ENCODE measurements at places on chromosomes 6 and 20.
A peak's percentile ranks its signal among the peaks of the same experiment; 100 is the strongest.

- peak; percentile 55 for DNase-seq
Observed at GRCh38 chr6:69784595-69785377, 12.0 kb downstream of the LMBRD1 start.

DNA sequence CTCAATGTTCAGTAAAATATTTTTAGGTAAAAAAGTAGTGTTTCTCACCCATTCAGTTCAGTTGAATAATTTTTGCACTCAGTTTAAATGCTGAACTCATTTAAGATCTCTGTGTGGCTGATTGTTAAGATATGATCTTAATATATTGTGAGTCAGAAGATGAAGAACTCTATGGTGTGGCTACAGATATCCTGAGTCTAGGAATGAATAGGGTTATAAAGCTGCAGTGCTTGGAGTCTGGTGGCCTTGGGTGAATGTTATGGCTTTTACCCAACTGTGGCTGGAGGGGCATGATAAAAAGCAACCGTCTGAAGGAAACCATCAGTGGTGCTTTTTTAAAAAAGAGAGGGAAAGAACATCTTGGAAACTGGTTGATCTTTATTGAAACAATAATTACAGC is 65.9 kb downstream of the CCN2 start:
- DNase-seq, result no peak

GRCh38 chr6:158270389-158271127 is 41.7 kb upstream of the TULP4 start:
- DNase-seq, result no peak

- DNase-seq, result peak; percentile 92
Observed at GRCh38 chr6:26097268-26097875, 10.1 kb downstream of the HFE start.

GRCh38 chr6:102525336-102525735 is 1131.8 kb downstream of the GRIK2 start:
- no peak for DNase-seq

DNA sequence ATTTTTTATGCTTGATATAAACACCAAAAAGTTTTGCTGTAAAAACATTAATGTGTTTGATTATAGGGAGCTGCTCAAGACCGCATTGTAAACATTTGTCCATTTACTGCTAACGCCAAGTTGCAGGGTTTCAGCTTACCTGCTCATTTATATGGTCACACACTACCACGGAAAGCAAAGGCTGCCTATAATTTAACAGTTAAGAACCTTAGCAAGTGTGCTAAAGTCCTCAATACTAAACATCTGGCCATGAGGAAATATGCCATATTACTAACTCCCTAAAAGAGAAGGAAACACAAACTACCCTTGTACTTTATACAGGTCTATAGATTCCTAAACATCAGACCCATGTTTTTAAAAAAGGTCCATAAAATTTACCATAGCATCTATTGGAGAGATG is 129.5 kb downstream of the ASCC3 start:
- no peak for DNase-seq

- DNase-seq, result no peak
Observed at GRCh38 chr6:161439093-161439492, 165.2 kb upstream of the AGPAT4 start.

DNA sequence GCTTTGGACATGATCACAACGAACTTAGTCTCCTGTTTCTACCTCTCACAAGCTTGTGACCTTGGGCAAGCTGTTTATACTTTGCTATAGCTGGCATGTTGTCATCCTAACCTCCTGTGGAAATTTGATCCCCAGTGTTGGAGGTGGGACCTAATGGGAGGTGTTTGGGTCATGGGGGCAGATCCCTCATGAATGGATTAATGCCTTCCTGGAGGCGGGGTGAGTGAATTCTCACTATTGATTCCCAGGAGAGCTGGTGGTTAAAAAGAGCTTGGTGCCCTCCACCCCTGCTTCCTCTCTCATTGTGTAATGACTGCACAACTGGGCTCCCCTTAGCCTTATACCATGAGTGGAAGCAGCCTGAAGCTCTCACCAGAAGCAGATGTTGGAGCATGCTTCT is 228.9 kb downstream of the HIVEP2 start:
- no peak for DNase-seq

GRCh38 chr20:24985802-24986201 is 6.7 kb downstream of the APMAP start:
- DNase-seq, result no peak

DNA sequence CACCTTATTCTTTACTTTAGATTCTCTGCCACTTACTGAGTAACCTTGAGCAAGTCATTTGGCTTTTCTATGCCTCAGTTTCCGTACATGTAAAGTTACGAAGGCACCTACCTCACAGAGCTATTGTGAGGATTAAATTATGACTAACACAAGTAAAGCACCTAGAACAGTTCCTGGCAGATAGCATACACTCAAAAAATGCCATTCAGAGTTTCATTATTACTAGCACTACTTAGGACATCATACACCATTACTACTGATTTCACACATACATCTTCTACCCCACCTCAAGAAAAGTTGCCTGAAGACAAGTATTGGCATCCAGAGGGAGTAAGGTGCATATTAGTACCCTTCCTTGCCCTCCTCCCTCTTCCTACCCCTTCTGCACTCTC is 107.8 kb downstream of the OGFRL1 start:
- no peak for DNase-seq

DNA sequence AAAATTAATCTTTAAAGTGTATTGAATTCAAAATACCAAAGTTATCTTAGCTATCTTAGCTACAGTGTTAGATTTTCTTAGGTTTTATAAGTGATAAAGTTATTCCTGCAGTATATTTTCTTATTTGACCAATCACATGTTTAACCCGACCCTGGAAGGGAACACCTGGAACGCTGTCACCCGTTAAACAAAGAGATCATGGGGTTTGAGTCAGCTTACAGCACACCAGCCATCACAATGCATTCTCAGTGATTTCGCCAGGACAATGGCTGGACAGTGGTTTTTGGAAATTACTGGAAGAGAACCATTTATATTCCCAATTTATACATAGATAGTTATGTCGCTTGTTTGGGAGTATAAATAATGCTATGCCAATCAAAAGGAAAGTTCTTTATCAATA is 10.5 kb downstream of the C6orf118 start:
- DNase-seq, result no peak

DNA sequence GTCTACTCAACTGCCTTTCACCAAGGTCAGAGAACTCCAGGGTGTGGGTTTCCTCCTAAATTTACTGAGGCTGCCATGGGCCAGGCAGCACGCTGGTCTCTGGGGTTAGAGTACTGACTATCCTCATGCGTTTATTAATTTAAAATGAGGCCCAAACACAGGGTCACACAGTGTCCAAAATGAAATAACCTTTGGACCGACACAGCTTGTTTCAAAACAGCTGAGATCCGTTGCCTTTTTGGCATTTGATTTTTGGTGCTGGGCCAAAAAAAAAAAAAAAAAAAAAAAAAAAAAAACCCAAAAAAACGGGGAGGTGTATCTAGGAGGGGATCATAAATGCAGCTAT is 14.6 kb upstream of the TOX2 start:
- no peak for DNase-seq

GRCh38 chr6:142378138-142378875 is 76.5 kb downstream of the ADGRG6 start:
- peak; percentile 56 for DNase-seq

GRCh38 chr20:53937929-53938367 is 132.4 kb downstream of the BCAS1 start:
- no peak for DNase-seq

- DNase-seq, result no peak
Observed at GRCh38 chr6:122020588-122021264, 378.7 kb upstream of the HSF2 start.

DNA sequence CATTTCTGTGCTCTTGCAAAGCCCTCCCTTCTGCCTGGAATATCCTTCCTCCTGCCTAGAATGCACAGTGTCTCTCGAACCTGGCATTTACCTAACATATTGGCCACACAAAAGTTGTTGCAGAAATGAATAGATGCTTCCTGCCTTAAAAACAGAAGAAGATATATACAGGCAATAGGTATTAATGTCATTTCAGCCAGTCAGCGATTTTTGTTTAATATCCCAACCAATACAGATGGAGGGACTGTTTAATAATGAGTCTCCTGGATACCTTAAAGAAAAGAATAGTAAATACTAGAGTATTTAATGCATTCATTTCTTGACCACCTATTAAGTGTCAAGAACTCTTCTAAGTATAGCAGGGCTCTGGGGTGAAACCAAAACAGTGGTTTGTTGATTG is 70.3 kb downstream of the MBOAT1 start:
- no peak for DNase-seq

DNA sequence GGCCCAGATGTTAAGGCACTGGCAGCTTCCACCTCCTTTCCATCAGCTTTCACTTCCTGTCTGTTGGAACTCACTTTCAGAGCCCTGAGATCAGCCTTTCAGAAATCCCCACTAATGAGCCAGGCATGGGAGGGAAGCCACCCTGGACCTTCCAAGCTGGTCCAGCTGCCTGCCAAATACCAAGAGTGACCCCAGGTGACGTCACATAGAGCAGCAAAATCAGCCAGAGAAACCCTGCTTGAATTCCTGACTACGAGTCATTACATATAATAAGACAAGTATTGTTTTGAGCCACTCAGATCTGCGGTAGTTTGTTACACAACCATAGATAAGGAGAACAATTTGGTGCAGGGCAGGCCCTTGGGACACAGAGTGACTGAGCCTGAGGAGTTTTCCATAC is 556.0 kb upstream of the JAG1 start:
- DNase-seq, result no peak

DNA sequence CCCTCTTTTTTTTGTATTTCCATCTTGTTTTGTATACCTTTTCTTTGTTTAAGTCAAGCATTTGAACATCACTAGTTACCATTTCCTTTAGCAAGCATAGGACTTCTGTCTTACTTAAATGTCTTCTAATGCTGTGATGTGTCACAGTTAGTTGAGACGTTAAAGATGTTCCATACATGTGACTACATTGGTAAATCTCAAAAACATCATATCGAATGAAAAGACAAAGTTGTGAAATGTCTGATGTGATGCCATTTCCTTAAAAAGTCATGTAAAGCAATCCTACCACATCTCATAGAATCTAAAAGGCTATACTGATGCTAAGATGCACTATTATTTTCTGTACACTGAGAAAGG is 26.8 kb downstream of the SLC16A10 start:
- peak; percentile 52 for DNase-seq

DNA sequence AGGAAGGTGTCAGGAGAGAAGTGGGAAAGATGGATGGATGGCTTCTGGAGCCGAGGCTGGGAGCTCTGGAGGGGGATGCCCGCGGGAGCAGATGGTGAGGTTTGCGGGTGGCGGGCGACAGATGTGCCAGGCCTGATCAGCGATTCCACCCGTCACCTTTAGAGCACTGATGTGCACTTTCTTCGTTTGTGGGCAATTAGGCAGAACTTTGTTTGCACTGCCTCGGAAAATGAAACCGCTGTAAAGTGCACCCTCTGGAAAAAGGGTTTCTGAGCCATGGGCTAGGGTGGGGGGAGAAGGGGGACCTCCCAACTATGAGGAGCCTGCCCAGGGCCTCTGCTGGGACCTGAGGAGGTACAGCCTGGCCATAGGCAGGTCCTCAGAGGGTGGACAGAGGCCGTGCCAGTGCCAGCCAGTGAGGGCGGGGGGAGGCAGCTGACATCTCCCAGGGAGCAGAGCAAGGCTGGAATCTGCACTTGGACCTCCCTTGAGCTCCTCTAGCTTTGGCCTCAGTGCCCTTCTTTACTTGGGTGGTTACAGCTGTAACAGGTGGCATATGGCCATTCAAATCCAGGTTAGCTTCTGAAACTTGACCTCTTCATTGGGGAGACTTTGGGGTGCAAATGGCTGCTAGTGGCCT is 58.7 kb downstream of the CD40 start:
- DNase-seq, result no peak

DNA sequence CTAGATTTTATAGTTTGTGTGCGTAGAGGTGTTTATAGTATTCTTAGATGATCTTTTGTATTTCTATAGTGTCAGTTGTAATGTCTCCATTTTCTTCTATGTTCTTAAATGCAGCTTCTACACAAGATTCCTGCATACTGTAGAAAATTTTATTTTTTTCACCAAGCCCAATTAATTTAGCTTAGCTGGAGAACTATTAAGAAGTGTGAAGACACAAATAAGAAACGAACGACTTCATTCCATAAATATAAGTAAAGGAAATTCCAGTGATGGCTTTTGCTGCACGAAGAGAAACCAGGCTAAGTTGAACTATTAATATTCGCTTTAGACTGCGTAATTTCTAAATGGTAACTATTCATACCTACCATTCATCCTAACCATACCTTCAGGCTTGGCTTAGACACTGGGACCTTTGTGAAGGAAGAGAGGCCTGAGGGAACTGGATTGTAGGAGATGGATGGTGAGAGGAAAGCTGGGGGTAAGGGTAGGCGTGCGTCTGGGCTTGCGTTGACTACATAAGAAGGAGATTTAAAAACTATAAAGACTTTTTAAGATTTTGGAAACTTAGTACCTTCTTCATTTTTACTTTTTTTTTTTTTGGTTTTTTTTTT is 15.9 kb downstream of the HLA-DOA start:
- no peak for DNase-seq

DNA sequence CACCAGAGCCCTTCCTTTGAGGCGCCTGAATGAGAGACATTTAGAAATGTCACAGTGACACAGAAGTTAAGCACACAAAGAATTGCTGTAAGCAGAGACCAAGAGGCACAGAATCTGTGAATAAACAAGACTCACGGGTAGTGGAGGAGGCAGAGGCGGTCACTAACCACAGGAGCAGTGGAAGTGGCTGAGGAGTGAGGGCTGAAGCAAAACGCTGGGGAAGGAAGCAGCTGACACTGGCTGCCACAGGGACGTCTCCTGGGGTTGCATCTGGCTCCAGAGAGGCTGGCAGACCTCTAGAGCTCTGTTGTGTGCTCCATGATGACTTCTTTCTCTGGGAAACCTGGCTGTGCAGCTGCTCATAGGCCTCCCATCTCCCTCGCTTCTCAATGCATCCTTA is 65.0 kb upstream of the SLC2A12 start:
- peak; percentile 40 for DNase-seq

- DNase-seq, result no peak
Observed at GRCh38 chr20:57375652-57376230, 15.5 kb upstream of the RBM38 start.

Data from hematopoietic multipotent progenitor cell treated with erythropoietin and hydrocortisone succinate and interleukin-3 and kit ligand, for 6 days (in vitro differentiated cells).